Prostate gland (tissue), 2 donors: ENCODE measurements at places on chromosomes 16 and 17. TPM values are rescaled to one million over a fixed set of nuclear protein-coding genes. Genes with fewer than 3 reads are reported as not detected.

DNA sequence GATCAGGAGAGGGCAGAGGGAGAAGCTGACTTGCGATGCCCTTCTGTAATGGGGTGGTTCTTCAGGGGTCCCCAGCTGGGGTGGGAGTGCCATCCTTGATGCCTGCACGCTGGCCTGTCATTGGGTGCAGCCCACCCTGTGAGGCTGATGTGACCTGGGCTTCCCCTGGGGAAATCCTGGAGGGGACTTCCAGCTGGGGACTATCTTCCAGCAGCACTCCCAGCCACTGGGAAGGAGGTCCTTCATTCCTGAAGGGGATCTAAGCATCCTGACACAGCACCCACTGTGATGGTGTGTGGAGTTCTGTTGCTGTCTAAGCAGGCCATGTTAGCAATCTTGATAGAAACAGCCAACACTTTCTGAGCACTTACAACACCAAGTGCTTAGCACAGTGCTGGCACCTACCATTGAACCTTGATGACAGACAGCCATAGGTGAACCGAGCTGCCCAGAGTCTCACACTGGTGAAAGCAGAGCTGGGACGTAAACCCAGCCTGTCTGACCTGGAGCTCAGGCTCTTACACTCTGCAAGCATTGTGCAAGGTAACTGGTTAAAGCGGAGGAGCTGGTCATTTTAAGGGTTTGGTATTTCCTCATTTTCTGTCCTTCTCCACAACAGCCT, 211.3 kb downstream of the CCDC182 start:
- no peak for DNase-seq

- DNase-seq = no peak
These were observed 11.3 kb downstream of the NUBP1 start for GRCh38 chr16:10754941-10755340.

Gene TP53TG3
- total RNA-seq = not detected

- DNase-seq = no peak
These were observed 10.2 kb downstream of the SOCS7 start for GRCh38 chr17:38361694-38362465.

- DNase-seq = no peak
These were observed 54.0 kb downstream of the MRTFB start for GRCh38 chr16:14125000-14125681.

GRCh38 chr16:10509534-10510025, 70.8 kb downstream of the EMP2 start:
- DNase-seq = peak; percentile 51

DNA sequence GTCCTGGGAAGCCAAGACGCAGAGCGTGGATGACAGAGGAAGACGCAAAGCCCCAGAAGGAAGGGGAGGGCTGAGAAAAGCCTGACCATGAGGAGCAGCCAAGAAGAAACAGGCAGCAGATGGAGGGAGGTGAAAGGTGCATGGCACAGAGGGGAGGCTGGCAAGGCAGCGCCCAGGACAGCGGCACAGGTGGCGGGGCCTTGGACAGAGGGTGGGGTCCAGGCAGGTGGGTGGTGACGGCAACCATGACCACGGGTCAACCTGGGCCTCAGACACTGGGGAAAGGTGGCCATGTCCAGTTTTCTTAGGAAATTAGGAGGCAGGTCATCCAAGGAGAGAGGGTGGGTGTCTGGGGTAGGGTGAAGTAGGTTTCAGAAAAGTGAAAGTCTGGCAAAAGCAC, 17.0 kb downstream of the ARHGAP17 start:
- DNase-seq = no peak

DNA sequence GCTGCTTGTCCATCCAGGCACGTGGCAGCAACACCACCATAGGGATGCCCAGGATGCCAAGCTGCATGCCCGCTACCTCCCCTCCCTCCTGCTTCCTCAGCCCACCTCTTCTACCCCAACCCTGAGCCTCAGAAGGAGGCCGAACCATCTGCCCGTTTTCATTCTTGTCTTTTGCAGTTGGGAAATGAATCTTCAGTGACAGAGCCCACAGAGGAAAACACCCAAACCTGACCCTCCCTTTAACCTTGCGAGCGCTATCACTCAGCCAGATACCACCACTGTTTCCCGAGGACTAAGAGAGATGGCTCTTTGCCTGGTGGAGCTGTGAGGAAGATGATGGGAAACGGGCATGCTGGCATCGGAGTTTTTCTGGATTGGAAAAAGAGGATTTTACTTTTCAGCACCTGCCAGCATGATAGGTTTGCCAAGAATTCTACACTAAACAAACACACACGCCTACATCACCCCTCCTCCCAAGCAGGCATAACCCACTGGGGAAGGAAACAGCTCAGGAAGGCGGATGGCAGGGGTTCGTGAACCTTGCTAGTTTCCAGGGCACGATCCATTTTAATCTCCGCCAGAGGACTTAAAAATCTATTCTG, 457.4 kb downstream of the SLC39A11 start:
- no peak for DNase-seq
